Stimulated activated CD4-positive, alpha-beta T cell treated with anti-CD3 and anti-CD28 coated beads, TNF-alpha, amount 100 ng/mL, for 1 hour (primary cell): ENCODE measurements at places on chromosomes 1 and 21.

DNA sequence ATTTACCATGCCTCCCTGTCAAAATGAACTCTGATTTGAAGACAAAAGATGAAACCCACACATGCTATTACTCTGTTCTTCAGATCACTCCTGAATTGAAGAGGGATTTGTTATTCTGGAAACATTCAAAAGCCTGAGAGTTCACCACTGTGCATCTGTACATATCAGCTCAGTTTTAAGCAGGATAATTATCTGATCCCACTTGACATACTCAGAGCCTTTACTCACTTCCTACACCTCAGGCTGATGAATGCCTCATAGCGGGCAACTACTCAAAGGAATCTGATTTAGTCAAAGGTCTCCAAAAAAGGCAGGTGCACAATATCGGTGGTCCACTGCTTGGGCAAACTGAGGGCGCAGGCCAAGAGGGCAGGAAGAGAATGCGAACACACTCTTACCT lies 47.5 kb upstream of the LPAR3 start:
- DNase-seq = no peak

- no peak for DNase-seq
Measured at GRCh38 chr1:36802018-36802417, 232.3 kb downstream of the GRIK3 start.

DNA sequence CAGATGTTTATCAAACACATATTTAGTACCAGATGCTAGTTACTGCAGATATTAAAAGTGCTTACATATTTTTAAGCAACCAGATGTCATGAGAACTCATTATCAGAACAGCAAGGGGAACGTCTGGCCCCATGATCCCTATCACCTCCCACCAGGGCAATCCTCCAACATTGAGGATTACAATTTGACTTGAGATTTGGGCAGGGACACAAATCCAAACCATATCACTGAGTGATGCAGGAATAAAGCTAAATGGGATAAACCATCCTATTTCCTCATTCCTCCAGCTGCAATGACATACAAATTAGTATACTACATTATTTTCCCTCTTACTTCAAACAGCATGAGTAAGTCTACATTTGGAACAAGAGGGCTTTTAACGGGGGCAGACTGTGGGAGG lies 3.1 kb upstream of the KCNK2 start:
- no peak for DNase-seq

DNA sequence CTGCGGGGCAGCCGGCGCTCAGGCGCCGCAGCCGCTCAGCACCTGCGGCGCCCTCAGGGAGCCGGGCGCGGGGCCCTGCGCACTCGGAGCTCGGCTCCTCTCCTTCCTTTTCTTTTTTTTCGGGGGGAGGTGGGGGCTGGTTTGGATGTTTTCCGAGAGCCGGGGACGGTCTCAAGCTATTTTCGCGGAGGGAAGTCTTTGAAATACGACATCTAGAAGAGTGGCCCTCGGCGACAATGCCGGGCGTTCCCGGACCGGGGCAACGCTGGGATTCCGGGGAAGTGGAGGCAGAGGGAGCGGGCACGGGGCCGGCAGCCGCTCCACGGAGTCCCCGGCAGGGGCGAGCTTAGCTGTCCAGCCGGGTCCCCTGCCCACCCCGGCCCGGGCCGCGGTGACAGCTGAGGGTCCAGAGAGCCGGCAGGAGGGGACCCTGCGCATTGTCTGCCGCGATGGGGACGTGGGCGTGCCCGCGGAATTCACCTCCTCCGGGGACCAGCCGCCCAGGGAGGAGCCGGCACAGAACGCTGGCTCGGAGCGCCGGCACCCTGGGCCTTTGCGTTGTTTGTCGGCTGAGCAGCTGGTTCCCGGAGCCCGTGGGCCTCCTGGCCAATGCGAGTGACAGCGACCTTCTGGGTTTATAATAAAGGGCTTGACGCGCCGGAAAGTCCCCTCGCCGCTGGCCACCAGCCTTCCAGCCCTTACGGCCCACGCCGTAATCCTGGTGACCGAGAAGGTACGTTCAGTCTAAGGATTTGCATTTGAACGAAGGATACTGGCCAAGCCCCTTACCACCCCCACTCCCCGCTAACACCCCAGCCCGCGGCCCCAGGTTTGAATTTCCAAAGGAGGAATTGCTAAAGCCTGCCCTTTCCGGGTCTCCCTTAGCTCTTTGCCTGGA lies 582 bp downstream of the SLC37A1 start:
- DNase-seq = peak; percentile 59

DNA sequence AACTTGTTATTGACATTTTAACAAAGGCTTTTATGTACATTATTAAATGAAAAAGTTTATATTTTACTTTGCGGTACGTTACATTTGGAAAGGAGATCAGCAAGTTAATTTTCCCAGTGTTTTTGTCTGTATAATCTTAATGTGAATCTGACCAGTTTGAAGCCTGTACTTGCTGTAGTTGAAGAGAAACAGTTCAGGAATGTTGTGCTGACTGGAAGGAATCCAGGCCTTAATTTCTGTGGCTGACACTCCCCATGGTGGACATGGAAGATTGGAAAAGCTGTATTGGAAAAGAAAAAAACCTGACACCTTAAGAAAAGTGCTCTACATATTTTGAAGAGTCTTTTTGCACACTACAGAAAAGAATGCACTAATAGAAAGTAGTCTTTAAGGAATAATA lies 15.5 kb downstream of the LEPR start:
- DNase-seq = no peak

- no peak for DNase-seq
Measured at GRCh38 chr1:1597275-1597930, 2.5 kb downstream of the FNDC10 start.

DNA sequence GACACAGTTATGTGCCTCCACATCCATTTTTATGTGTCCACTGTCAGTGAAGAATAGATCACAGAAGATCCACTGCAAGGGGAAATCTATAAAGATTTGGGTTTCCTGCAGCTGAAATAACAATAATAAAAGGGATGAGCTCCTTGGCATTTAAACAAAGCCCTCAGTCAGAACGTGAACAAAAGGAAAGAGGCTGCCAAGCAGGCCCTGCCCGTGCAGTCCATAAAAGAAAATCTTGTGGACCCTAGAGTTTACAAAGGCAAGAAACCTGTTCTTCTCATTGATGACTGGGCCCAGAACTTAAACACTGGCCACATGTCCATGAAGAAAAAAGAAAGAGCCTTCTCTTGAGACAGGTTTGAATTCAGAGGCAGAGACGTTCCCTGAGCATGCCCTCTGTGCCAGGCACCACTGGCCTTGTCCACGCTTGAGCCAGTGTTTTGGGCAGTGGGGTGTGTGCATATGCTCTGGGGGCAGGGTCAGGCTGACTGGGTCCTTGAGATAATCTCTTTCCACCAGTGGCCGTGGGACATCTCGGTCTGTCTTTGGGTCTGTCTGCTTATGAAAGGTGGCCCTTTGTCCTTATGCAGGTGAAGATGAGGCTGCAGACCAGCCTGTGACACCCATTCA lies 142.7 kb downstream of the HIVEP3 start:
- DNase-seq = no peak

DNA sequence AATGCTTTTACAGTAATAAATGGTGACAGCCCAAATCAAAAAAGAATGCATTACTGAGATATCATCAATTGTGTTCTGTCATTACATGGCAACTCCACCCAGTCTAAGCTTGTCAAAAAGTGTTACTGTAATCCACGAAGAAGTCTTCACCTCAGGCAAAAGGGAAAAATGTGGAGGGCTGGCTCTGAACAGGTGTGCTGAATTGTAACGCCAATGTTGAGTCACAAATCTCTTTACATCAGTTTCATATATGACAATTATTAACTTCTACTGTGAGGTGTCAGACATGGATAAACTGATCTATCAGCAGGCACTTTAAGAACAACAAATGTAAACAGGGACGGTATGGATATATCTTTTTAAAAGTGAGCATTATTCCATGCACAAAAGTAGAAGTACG lies 98.5 kb upstream of the DMRTA2 start:
- no peak for DNase-seq

- no peak for DNase-seq
Measured at GRCh38 chr21:17370263-17370662, 142.6 kb upstream of the CXADR start.

DNA sequence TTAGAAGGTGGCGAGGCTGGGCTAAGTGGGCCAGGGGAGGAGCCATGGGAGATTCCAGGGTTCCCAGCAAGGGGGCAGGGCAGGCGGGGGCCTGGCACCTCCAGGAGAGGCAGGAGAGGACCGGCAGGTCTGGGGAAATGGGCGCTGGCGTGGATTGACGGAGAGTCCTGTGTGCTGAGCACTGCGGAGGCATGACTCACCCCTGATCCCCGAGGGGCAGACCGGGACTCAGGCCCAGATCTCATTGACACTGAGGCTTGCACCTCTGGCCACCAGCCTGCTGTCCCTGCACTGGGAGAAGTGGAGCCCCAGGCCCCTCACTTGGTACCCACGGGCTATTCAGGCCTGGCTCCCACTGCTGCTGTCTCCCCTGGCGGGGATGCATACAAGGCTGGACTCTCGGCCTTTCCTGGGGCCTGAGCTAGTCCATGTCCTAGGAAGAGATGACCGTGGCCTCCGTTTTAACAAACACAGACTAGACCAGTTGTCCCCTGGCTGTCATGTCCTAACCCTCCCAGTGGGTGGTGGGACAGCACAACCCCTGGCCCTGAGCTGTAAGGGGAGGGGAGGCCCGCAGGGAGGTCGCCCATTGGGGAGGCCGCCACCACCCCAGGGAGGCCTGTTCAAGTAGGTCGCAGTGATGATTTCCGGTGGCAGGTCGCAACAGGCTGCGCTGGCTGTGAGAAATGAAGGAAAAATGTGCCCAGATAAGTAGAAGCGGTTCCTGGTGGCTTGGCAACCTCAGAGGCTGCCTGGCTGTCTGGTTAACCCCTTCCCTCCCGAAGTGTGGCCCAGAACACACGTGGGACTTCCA lies 39.7 kb downstream of the RIPK4 start:
- no peak for DNase-seq
